Fibroblast of skin of right biceps (primary cell): ENCODE measurements at places on chromosomes 7 and 10.
A peak's percentile ranks its signal among the peaks of the same experiment; 100 is the strongest.

DNA sequence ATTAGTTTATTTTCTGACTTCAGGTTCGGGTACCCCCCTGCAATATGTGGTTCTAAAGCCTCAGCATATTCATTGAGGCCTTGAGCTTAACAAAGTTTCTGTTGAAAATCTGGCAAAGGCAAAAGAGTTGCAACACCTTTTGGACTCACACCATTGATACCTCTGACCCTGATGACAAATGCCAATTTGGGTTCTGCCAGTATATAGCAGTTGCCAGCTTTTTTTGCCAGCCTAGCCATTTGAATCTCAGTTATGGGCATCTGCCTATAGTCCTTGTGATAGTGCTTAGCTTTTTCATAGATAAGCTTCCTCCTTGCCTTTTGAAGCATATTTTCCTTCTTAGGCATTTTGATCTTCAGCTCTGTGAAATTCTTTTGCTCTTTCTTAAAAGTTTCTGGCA is 31.9 kb downstream of the LIPJ start:
- no peak for DNase-seq

DNA sequence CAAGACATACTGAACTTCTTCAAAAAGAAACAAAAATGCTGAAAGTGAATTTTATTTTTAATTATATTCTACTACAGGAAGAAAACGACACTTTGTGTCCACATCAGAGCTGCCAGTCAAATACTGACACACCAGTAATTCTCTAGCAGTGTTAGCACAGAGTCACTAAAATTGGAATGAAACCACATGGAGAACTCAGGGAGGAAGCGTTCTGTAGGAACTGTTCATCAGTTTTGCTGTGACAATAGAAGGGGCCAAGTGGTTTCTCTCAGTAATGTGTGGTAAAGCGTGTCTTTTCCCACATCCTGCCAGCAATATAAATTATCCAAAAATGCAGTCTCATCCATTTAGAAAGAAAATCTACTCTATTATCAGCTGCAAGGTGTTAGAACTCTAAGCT is 683.3 kb downstream of the GRM8 start:
- DNase-seq = peak; percentile 37

- no peak for DNase-seq
Observed at GRCh38 chr10:72976886-72977285, 22.3 kb upstream of the PLA2G12B start.

GRCh38 chr7:135768064-135768463 is 19.5 kb upstream of the FAM180A start:
- DNase-seq = no peak

- DNase-seq = no peak
Observed at GRCh38 chr7:75914169-75914654, 743 bp upstream of the POR start.

DNA sequence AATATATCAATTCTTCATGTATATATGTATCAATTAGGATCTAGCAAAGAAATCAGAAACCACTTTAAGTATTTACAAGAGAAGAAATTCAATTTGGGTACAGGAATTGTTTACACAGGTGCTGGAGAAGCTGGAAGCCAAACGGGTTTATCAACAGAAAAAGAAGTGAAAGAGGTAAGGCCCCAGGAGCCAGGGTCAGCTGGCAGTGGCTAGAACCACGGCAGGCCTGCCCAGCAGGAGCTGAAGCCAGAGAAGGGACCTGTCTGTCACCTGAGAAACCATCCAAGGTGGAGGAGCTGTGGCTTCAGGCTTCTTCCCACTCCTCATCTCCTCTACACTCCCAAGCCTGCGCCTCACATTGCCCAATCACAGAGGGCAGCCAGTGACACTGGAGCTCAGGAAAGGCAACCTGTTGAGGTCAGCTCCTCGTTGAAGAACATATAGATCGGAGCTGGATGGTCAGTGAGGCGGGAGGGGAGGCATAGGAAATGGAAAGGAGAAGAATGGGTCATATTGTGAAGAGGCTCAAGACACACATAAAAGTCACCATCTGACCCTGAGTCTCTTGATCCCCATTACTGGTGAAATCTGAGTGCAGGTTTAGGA is 182.6 kb downstream of the REEP3 start:
- DNase-seq = no peak

GRCh38 chr10:5040781-5041470 is 37.3 kb upstream of the AKR1C2 start:
- DNase-seq = no peak

- DNase-seq = peak; percentile 6
Observed at GRCh38 chr10:70756700-70757360, 28.3 kb downstream of the TBATA start.

- DNase-seq = no peak
Observed at GRCh38 chr7:97003262-97004246, 1.8 kb upstream of the DLX6 start.

DNA sequence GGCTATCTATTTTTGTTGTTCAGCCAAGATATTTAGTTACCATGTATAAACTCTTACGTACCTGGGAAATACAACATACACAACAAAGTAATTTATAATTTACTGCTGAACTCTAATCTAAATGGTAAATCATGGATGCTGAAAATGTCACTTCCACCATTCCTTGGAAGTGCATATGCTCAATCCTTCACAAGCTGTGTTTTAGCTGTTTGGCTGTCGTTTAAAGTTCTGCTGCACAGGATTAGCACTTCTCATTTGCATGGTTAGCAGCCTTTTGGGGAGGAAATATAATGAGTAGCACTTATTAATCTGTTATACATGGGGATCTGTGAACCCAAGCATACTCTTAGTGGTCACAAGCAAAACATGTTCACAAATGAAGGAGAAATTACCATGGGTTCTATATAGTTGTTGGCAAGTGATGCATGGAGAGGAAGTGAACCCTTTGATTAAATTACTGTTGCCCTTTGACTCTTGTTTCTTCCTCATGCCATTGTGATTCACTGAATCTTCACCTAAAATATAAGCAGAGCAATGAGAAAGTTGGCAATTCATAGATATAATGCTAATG is 18.5 kb downstream of the PIK3CG start:
- no peak for DNase-seq

DNA sequence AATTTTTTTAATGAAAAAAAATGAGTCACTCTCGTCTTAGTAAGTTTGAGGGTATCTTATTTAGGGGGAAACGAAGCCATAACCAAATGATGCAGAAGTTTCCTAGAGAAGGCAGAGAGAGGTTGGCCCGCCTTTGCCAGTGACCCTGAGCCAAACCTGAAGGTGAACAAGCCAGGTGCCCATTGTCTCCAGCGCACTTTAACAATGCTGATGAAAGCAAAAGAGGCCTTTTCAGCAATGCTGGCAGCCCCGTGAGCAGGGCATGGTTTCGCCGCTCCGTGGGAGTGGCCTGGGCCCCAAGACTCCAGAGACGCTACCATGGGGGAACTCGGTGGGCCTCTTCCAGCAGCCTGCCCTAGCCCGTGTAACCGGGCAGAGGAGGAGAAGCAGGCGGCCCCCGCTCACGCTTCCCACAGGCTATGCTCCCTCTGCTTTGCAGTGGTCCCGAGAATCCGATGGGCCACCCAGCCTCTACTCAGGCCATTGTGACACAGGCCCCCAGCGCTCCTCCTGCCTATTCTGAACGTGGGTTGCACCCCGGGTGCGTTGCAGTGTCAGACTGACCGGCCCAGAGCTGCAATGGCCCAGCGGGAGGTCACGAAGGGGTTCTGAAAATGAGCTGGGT is 14.0 kb upstream of the UNCX start:
- no peak for DNase-seq

DNA sequence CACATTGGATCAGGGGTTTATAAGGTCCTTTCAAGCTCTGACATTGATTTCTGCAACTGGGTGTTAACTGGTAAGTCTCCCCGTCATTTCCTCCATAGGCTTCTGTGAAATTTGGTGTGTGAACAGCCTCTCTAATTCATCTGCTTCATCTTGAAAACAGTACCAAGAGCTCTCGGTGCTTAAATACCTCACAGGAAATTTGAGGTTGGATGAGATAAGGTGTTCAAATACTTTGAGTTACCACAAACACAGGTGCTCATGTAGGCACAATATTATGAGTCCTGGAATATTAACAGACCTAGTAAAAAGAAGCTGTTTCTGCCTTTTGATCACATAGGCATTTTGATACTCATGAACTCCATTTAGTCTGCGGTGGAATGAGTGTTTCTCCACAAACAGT is 85.2 kb downstream of the RTKN2 start:
- DNase-seq = no peak

- DNase-seq = no peak
Observed at GRCh38 chr10:72893136-72893798, at the start of gene OIT3. Gene OIT3 (plus strand): TSS chr10:72893739. CDS start chr10:72893799, 60 bp downstream.

GRCh38 chr10:129272866-129273650 is 194.0 kb upstream of the MGMT start:
- no peak for DNase-seq

- no peak for DNase-seq
Observed at GRCh38 chr7:41995632-41996271, 241.3 kb downstream of the GLI3 start.

DNA sequence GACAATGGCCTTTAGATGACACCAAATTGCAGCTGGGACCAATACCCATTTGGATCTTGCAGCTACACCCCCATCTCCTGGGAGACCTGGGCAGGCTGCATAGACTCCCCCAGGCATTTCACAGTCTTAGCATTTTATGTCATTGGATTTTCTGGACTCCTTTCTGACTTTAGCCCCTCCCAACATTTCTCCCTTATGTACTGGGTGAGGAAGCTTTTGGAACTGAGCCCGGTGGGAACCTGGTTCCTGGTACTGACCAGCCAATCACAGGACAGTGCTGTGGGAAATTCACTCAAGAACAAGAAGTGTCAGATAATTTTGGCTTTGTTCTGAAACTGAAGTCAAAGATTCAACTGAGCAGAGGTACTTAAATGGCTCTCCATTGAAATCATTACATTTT is 177.7 kb downstream of the ACTR3B start:
- DNase-seq = no peak

- peak; percentile 55 for DNase-seq
Observed at GRCh38 chr7:151987748-151988529, 31.7 kb downstream of the GALNTL5 start.

- DNase-seq = no peak
Observed at GRCh38 chr7:37312608-37313007, 136.1 kb downstream of the ELMO1 start.

DNA sequence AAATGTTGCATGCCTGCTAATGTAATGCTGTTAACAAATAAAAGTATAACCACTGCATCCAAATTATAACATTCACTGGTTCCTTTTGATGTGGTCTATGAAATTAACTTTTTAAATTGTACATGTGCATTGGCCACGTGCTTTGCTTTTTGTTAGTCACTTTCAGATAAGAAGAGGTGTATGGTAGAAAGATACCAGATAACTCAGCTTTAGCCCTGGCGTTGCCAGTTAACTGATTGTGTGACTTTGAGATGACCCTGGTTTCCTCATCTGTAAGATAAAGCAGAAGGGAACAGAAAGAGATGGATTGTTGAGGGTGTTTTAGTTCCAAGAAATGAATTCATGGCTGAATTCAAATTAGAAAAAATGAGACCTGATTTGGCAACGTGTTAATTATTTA is 1.9 kb upstream of the TRDMT1 start:
- DNase-seq = no peak

- peak; percentile 68 for DNase-seq
Observed at GRCh38 chr7:40579401-40579800, 444.6 kb downstream of the SUGCT start.

- DNase-seq = peak; percentile 76
Observed at GRCh38 chr7:92836489-92836999, at the start of gene CDK6. Gene CDK6 (minus strand): TSS chr7:92836573. CDS start chr7:92833323, 3,250 bp downstream.

DNA sequence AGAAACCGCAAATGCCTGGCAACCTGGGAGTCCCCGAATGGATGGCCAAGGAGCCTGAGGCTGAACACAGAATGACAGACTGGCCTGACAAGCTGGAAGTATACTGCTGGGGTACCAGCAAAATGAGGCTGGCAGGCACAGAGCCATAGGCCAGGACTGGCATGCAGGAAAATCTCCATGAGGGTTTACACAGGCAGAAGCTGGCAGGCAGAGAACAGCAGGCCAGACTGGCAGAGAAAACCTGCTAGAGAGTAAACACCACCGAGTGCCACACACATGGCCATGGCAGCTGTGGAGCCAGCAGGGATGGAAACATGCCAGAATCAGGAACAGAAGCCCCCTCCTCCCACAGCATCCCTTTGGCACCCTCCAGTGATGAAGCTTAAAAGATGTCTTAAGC is 63.4 kb downstream of the CRPPA start:
- DNase-seq = no peak

DNA sequence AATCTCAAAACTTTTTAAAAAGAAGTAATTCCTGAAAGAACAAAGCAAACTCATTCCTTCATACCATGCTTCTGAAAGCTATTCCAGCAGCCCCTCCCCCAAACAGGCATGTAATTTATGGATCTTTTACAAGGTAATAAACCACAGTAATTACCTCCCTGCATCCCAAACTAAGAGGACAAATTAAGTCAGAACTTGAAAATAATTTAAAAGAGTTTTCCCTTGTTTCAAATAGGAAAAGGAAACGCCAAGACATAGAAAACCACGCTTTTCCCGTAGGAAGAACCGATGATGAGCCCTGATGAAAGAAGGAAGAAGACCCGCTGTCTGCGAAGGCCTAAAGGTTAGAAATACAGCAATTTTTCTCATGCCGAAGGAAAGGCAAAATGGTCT is 8.9 kb downstream of the HOXA4 start:
- DNase-seq = no peak

DNA sequence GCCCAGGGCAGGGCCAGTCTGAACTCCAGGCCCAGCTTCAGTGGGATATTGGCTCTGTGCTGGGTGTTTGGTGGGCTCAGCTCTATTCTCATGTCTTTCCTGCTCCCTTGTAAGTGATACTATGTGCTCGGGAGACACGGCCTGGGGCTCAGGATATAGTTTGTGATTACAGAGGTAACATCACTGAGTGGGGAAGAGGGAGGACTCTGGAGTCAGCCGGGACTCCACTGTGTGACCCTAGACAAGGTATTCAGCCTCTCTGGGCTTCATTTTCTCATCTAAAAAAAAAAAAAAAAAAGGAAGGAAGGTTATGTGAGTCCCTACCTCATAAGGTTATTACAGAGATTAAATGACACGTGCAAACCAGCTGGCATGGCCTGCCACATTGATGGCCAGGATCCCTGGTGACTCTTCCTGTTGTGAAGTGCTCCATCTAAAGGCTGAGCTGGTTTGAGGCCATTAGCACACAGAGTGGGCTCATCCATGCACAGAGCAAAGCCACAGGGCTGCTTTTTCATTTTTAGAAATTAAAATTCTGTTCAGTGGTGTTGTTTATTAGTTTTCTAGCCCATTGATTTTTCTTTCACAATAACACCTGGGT is 15.7 kb downstream of the SLC13A4 start:
- no peak for DNase-seq

GRCh38 chr10:75223507-75223906 is 12.2 kb downstream of the COMTD1 start:
- no peak for DNase-seq

GRCh38 chr7:18873734-18874336 is 243.6 kb downstream of the TWIST1 start:
- DNase-seq = peak; percentile 79

DNA sequence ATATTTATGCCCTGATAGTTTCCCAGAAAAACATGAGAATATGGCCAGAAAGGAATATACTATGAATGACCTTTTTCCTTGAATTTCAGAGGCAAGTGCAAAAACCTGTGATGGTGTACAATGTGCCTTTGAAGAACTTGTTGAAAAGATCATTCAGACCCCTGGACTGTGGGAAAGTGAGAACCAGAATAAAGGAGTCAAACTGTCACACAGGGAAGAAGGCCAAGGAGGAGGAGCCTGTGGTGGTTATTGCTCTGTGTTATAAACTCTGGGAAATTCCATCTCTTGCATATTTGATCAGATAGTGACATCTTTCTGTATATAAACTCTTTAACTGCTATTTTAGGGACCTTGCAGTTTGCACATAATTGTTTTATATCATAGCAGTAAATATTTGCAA is 33.7 kb downstream of the RAB18 start:
- DNase-seq = no peak

GRCh38 chr7:151764056-151764920 is 112.6 kb downstream of the PRKAG2 start:
- DNase-seq = no peak
